ENCODE measurements at places on chromosomes 7 and 10.
A peak's percentile ranks its signal among the peaks of the same experiment; 100 is the strongest.

DNA sequence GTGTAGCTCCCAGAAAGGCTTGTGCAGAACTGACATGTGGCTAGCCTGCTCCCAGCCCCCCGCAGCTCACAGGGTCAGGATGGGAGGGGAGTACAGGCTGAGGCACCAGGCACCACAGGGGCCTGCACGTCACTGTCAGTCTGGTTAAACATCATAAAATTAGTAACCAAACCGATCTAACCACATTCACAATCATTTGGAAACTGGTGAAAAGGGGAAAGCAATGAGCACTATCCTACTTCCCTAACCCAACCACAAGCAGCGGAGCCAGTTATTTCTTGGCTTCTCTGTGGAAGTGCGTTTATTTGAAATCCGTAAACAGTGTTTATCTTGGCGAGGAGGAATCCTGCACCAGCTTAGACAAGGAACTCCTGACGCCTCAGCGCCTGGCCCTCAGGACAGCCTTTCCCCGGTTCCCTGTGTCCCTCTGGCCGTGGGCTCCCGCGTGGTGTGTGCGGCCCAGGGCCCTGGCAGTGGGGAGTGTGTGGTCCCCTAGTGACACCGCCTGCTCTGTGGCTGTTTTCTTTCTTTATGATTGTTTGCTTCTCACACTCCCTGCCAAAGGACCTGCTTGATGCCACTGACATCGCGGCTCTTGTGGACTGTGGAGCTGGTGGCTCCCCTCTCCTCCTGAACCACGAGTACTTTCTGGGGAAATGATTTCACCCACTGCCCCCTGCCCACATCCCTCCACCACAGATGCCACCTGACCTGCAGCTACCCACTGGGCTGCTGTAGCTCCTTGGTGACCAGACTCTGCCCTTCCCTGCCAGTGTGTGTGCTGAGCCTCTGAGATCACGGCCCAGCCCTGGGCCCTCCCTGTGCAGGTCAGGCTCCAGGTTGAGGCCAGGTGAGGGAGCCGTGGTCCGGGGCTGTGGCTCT lies 38.0 kb downstream of the INPP5A start:
- peak; percentile 44 for ATAC-seq

- ATAC-seq = no peak
Measured at GRCh38 chr7:122577449-122578003, 121.4 kb downstream of the RNF133 start.

- peak; percentile 83 for ATAC-seq
Measured at GRCh38 chr10:113788604-113789083, 37.2 kb downstream of the PLEKHS1 start.

DNA sequence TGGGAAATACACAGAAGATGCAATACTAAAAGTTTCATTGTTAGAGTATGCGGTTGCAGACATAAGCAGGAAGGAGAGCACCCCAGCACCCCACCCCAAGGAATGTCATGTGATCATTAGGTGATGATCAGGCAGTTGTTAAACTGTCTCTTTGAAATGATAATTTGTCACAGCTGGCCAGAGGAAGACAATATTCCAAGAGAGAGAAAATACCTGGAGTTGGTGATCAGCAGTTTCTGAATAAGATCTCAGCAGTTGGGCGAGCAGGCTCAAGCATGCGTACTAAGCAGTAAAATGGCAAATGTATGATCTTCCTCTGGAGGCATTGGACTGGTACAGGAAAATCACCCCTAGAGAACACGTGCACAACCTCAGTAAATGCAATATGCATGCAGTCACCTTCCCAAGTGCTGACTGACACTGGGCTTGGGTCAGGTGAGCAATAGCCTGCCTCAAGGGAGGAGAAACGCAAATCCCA lies 250.1 kb upstream of the MBL2 start:
- ATAC-seq = no peak

DNA sequence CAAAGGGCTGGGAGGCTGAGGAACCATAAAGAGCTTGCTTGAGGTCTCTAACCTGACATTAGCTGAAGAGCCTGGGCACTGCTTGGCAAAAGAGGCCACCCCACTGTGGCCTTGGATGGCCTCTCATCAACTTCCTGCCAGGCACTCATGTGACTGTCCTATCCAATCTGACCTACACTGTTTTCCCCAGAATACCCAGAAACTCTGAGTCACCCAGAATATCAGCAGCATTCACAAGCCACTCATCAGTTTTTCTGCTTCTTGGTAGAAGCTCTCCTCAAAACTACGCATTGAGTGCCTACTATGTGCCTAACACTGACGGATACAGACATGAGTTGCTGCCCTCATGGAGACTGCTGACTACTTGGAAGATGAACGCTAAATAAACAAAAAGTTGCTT lies 4.1 kb upstream of the NT5C2 start:
- ATAC-seq = peak; percentile 17

DNA sequence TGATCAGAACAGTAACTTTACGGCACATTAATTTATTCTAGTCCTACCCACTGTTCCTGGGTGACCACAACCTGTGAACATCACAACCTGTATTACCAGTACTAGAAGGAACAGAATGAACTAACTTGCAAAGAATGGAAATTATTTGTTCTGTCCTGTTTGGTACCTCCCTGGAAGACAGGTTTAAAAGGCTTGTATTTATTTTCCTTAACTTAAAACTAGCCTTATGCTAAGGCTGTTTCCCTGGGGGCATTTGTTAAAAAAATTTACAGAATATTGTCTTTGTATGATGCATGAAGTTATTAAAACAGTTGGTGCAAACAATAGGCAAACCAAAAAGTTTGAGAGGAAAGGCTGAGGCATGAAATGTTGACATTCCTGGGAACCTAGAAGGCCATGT lies 132.7 kb downstream of the DNAJC1 start:
- ATAC-seq = no peak

DNA sequence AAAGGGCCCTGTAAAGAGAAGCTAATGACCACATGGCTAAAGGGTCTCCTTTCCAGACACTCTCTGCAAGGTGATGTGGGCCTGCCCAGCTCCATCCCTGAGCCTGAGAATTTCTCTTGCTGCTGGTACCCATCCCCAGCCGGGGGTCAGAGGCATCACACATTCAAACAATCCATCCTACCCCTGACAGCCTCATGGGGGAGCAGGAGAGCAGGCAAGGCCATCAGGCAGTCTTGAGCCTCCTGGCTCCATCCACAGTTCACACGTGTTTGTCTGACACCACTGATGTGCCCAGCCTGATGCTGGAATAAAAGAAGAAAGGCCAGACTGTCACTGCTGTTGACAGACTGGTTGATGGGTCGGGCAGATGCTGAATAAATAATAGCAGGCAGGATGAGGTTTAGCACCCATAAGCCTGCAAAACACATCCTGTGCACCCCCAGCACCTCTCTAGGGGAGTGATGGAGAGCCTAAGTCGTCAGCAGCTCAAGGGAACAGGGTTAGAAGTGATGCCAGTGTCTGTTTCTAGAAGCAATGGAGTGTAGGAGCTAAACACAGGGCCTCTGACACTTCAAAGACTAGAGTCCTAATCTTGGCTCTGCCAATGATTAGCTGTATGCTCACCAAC lies 43.5 kb downstream of the TLL2 start:
- ATAC-seq = peak; percentile 28

GRCh38 chr10:102869258-102870198 lies at the start of gene AS3MT:
Gene AS3MT (plus strand): TSS chr10:102869470. CDS start chr10:102869593, 123 bp downstream.
- peak; percentile 89 for ATAC-seq
